Stimulated activated CD8-positive, alpha-beta memory T cell treated with anti-CD3 and anti-CD28 coated beads, Interleukin-15, amount 100 ng/mL, for 24 hours (primary cell): ENCODE measurements at places on chromosomes 11 and 22.
A peak's percentile ranks its signal among the peaks of the same experiment; 100 is the strongest.

- DNase-seq, result no peak
These were observed 4.3 kb upstream of the MARK2 start for GRCh38 chr11:63834535-63835157.

DNA sequence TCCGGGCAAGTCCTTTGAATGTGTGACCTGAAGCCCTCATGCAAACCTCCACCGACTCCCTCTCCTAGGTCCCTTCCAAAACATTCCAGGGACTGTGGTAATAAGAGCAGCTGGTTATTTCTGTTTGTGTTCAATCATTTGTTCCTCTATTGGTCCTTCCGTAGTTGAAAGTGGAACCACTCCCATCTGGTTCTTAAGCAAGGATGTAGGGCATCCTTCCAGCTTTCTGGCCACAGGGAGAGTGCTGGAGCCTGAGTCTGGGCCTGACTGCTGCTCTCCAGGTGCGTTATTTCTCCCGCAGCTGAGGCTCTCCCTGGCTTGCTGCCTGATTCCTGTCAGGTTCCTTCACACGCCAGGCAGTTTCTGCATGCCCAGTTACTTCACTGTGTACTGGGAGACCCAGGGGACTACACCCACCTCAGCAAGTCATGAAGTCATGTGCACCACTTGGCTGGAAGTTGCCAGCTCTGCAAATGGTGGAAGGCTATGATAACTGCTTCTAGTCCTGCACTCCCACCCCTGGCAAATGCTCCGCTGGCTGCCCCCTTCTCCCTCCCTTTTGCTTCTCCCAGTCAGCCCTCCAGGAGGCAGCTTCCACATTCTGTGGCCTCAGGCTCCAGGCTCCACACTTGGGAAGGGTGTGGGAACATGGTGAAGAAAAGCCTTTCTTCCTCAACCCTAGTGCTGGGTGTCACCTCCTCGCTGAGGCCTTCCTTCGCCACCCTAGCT, 4.0 kb upstream of the ALX4 start:
- no peak for DNase-seq

DNA sequence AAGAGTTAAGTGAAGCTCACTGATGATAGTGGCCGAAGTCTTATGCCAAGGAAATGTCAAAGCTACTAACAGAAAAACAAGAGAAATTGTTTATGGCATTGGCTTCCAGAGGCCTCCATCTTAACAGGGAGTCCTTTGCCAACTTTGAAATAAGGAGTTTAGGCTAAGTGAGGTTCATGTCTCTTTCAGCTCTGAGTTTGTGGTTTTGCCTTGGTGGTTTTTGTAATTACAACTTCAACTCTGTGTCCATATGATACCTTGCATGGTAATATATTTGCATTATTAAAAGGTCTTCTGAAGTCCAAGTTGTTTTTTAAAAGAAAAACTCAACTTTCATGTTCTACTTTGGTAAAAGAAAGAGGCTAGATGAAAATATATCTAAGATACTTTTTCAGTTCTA, 31.4 kb upstream of the ANO5 start:
- DNase-seq, result no peak

DNA sequence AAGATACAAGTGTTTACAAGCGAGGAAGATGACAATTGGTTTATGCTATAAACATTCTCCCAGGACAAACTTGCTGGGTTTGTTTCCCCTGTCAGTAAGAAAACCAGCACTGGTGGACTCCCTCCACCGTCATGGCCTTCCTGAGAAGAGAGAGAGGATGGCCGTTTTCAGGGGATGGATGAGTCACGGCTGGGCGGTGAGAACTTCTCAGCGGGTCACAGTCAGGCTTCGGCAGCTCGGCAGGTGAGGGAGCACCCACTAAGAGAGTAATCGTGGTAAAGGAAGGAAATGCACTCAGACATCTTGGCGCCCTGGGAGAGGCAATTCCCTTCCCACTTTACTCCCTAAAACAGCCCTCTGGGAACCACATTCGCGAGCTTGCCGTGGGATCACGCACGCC, 83.9 kb downstream of the NCAM1 start:
- no peak for DNase-seq

- DNase-seq, result no peak
These were observed 18.5 kb downstream of the FIBIN start for GRCh38 chr11:27012234-27012921.

- no peak for DNase-seq
These were observed 426.4 kb upstream of the LUZP2 start for GRCh38 chr11:24070435-24070834.

- no peak for DNase-seq
These were observed 266.7 kb downstream of the FAM76B start for GRCh38 chr11:95522874-95523273.

- DNase-seq, result no peak
These were observed 16.1 kb downstream of the MICAL2 start for GRCh38 chr11:12126344-12127019.

GRCh38 chr11:15660496-15660895, 545.8 kb downstream of the INSC start:
- no peak for DNase-seq

- no peak for DNase-seq
These were observed 27.4 kb downstream of the ZNF214 start for GRCh38 chr11:6992457-6993417.

- DNase-seq, result no peak
These were observed at the start of gene CCDC81 for GRCh38 chr11:86374586-86374985. Gene CCDC81 (plus strand): TSS chr11:86374887. CDS start chr11:86375164, 277 bp downstream.

GRCh38 chr11:10322830-10323792, 18.2 kb downstream of the ADM start:
- DNase-seq, result no peak

GRCh38 chr11:117481036-117481435, 153.4 kb downstream of the CEP164 start:
- DNase-seq, result no peak

DNA sequence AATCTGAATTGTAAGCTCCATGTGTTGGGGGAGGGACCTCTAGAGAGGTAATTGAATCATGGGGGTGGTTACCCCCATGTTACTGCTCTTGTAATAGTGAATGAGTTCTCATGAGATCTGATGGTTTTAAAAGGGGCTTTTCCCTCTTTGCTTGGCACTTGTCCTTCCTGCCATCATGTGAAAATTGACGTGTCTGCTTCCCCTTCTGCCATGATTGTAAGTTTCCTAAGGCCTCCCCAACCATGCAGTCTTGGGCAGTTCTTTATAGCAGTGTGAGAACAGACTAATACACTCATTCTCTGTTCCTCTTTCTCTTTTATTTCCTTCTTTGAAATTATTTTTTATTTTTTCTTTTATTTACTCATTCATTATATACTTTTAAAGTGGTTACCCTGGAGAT, 239.4 kb downstream of the CSNK2A3 start:
- DNase-seq, result no peak

DNA sequence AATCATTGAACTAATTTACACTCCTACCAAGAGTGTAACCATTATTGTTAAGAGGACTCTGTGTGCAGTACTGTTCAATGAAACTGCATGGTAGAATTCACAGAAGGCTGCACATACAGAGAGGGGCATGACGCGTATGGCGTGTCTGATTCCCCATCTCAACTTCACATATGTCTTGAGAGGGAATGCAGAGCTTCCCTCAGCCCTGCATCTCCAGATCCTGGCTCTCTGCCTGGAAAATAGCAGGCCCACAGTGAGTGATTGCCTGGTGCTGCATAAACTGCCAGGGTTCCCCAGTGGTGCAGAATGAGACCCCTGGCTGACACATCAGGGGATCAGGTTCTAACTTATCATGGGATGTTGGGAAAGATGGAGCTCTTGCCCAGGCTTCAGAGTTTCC, 260.2 kb upstream of the ISX start:
- no peak for DNase-seq

DNA sequence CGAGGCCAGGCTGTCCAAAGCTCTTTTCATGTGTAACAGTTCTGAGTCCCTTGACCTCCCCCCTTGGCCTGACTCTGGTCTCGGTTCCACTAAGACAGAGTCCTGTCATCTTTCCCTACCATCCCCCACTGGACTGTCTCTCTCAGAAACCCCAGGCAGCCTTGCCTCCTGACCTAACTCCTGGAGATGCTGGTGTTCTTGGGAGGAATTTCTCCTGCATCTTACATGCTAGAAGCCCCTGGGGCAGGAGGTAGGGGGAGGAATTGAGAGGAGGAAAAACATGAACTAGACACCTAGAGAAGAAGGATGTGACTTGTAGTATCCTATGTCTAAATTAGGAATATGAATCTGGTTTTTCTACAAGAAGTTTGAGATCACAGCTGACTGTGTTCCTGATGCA, 648 bp upstream of the IL18BP start:
- no peak for DNase-seq

- no peak for DNase-seq
These were observed 2.9 kb upstream of the WDR74 start for GRCh38 chr11:62842171-62842741.

- DNase-seq, result peak; percentile 51
These were observed at the start of gene ST3GAL4 for GRCh38 chr11:126355324-126355925. Gene ST3GAL4 (plus strand): TSS chr11:126355686. CDS start chr11:126406156, 50,470 bp downstream.

- no peak for DNase-seq
These were observed 86.5 kb downstream of the ANO3 start for GRCh38 chr11:26418386-26418912.

- no peak for DNase-seq
These were observed 24.1 kb downstream of the SIK3 start for GRCh38 chr11:117074119-117074518.

- no peak for DNase-seq
These were observed 47.0 kb upstream of the SUSD2 start for GRCh38 chr22:24134090-24134846.

- no peak for DNase-seq
These were observed 8.7 kb upstream of the LTO1 start for GRCh38 chr11:69683764-69684333.

- DNase-seq, result no peak
These were observed 32.0 kb downstream of the TMEM184B start for GRCh38 chr22:38240734-38241252.

- peak; percentile 17 for DNase-seq
These were observed 1.7 kb upstream of the DDX6 start for GRCh38 chr11:118792570-118793124.

DNA sequence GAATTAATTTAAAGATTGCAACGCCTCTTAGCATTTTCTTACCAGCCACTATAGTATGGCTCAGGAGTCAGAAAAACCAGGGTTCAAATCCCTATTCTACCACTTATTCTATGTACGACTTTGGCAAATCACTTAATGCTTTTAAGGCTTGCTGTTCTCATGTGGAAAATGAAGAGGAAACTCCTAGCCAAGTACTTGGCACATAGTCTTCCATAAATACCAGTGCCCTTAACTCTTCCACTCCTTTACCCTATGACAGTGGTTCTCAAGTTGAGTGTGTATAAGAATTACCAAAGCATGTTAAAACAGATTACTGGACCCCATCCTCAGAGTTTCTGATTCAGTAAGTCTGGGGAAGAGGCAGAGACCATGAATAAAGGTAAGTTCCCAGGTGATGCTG, 107.6 kb downstream of the RBFOX2 start:
- no peak for DNase-seq

- no peak for DNase-seq
These were observed 3.6 kb upstream of the PHLDA2 start for GRCh38 chr11:2932850-2933251.

GRCh38 chr22:39475902-39476301, 19.1 kb downstream of the MGAT3 start:
- DNase-seq, result no peak

GRCh38 chr22:34198976-34199375, 278.7 kb upstream of the LARGE1 start:
- DNase-seq, result no peak

GRCh38 chr11:82082976-82083375, 650.7 kb downstream of the FAM181B start:
- no peak for DNase-seq

GRCh38 chr22:32531931-32532819, 57.6 kb downstream of the FBXO7 start:
- no peak for DNase-seq

DNA sequence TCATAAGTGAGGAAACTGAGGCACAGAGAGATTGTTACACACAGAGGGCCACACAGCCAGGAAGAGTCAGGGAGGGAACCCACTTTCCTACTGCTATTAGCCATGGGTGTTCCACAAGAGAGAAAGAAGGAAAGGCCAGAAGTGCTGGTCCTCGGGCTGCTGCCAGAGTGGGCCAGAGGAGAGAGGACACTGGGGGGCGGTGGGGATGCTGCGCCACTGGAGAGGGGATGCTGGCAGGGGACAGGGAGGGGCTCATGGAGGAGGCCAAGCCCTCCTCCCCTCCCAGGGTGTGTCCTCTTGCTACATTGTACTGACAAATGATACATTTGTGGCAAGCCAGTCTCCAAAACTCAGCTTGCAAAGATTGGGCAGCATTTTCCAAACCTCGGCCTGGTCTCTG, 9.9 kb downstream of the IL10RA start:
- DNase-seq, result no peak

DNA sequence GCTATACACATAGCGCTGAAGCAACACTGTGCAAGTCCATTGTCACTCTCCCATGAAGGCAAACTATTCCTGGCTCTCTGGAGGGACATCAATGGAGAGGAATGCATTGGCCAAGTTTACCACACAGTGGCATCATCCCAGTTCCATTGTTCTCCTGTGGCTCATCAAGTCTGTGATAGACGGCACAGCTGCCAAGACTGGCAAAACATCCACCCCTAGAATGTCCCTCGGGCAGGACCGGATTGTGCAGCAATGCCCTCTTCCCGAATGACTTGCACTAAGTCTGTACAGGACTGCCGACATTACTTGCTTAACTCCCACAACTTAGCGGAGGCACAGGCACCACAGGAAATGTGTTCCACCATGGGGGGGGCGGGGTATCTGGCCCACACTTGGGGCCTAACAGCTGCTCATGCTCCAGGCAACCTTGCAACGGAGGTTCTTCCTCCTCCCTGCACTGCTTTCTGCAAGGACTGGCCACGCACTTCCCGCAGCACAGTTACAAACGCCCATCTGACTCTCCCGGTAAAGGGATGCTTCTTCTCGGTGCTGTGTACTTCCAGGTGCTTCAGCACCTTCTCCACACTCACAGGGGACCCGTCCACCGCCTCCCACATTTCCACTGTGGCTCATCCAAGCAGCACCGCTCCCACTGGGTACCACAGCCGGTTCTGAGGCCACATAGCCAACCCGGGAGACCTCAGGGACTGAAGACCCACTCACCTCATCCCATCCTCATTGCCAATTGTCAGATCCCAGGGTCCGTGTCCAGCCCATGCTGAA, 1309.6 kb upstream of the RAG2 start:
- DNase-seq, result no peak

DNA sequence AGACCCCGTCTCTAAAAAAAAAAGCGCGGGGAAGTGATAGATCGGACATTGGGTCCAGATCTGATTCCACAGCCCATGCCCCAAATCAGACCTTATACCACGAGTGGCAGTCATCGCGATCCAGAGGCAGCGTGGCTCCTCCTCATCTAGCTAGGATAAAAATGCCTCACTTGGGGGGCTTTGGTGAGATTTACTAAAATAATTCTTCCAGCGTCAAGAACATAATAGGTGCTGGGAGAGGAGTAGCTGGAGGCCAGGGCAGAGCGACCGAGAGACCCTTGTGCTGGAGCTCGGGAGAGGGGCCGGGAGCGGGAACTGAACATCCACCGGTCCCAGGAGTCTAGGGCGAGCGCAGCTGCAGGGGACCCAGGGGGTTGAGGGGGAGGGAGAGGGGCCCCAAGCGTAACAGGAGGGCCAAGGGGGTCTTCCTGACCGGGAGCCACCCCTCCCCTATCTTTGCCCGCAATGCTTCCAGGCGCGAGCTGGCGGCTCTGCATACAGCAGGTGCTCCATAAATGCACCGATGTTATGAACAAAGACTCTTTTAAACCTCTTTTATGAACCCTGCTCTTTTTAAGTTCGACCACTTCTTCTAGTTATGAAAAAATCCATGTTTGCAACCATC, 823 bp upstream of the CPT1A start:
- DNase-seq, result no peak

GRCh38 chr11:129968591-129969419, 33.8 kb downstream of the PRDM10 start:
- no peak for DNase-seq
